NCI-H187 (cell line): ENCODE measurements at places on chromosomes 11 and 22.

- DNase-seq = no peak
These were observed 1418.2 kb downstream of the TBC1D22A start for GRCh38 chr22:48180631-48181030.

GRCh38 chr11:8598506-8598905 is 4.5 kb upstream of the STK33 start:
- no peak for DNase-seq

- DNase-seq = no peak
These were observed 4.9 kb downstream of the TSKU start for GRCh38 chr11:76787911-76788596.

DNA sequence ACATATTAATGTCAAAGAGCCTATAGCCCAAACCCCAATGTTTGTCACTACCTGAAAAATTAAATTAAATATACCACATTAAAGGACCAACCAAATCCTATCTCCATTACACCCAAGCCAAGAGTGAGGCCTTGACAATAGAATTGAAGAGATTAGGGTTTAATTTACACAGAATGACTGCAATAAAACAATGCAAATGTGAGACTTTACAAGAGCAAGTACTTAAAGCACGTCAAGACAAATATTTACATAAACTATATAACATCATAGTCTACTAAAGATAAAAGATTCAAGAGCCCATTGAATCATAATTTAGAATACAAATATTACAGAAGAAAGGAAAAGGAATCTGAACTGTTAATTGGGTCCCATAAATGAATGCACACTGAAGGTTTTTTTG is 85.6 kb downstream of the CADM1 start:
- no peak for DNase-seq

- peak; percentile 59 for DNase-seq
These were observed 39.5 kb downstream of the ELFN2 start for GRCh38 chr22:37387793-37388192.

DNA sequence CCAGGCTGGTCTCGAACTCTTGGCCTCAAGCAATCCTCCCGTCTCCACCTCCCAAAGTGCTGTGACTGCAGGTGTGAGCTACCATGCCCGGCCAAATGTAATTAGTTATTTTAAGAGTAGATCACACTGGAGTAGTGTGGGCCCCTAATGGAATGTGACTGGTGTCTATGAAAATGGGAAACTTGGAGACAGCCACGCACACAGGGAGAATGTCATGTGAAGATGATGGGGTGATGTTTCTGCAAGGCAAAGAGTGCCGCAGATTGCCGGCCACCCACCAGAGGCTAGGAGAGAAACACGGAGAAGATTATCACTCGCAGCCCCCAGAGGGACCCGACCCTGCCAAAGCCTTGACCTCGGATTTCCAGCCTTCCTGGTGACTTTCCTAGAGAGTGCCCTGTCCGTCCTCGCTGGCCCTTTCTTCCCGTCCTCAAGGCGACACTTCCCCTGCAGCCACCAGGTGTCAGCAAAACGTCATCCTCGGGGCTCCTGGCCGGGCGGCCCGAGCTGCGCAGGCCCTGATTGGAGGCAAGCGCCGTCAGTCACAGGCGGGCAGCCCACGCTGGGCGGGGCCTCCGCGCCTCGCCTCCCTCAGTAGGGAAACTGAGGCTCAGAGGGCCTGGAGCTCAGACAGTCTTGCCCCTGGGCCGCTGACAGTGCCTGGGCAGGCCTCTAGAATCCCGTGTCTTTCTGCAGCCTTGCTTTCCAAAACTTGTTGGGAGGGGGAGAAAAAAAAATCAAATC is 16.3 kb downstream of the CRYBB2 start:
- DNase-seq = no peak

DNA sequence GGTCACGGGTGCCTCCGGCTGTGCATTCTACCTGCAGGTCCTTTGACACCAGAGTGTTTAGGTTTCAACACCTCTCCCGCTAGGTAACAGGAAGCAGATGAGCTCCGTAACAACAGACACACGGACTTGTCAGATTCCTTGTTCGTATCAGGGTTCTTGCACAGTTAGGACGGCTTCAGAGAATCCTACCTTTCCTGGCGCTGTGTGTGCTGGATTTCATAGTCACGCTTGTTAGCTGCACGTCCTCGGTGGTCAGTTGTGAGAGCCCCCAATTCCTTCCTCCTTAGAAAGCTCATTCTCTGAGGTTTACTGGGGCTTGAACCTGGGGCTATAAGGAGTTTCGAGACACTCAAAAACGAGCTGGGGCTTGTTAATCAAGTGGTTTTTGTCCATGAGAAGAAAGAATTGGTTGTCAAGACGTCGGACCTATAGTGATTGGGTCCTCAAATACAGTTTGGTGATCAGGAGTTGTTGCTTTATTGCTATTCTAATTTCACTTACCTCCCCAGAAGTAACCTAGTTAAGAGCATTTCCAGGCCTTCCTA is 664 bp downstream of the DDB2 start:
- DNase-seq = no peak

DNA sequence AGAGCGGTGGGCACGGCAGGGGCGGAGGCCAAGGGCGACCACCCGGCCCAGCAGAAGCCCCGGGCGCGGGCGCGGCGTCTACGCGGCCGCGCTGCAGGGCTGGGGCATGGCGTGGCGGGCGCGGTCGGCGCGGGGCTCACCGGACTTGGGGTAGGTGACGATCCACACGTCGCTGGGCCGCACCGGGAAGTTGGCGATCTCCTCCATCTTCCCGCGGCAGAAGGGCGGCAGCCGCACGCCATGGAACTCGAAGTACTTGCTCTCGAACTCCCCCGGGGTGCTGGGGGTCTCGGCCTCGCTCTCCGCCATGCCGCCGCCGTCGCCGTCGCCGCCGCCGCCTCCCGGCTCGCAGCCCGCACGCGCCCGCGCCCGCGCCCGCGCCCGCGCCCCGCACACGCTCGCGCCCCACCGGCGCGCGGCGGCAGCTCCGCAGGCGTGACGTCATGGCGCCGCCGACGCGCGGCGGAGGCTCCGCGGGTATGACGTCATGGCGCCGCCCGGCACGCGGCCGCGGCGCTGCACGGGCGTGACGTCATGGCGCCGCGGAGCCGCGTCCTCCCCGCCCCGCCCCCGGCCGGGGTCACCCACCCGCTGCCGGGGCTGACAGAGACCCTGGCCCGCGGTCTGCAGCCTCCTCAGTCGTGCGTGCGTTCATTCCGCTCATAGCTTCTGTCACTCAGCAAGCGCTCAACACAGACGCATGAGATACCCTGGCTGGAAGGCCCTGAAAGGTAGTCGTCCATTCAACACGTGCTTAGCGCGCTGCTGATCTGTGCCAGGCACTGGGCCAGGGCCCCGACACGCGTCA is at the start of gene SULT4A1:
Gene SULT4A1 (minus strand): TSS at position 440 of the 808 bp plus-strand sequence. CDS start 131 bp downstream, at position 309.
- no peak for DNase-seq
